ENCODE measurements at places on chromosomes 11 and 22.
A peak's percentile ranks its signal among the peaks of the same experiment; 100 is the strongest.

GRCh38 chr11:82775736-82776346, 42.2 kb upstream of the FAM181B start:
- DNase-seq = no peak

- no peak for DNase-seq
Observed at GRCh38 chr11:12235553-12235946, 125.2 kb downstream of the MICAL2 start.

DNA sequence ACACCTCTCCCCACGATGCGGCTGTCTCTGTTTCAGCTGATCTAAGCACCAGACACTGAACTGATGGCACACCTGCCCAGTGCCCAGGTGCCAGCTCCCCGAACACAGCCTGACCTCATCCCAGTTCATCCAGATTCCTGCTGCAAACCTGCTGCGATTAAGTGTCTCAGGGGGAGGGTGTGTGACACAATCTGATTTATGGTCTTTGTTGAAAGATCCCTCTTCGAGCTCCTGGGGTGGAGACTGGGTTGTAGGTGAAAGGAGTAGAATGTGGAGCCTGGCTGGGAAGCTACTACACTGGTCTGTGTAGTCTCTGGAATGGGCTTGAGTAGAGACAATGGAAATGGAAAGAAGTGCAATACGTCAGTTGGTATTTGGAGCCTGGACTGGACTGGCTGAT, 390.3 kb downstream of the SHANK2 start:
- DNase-seq = no peak

- no peak for DNase-seq
Observed at GRCh38 chr11:70074746-70075145, 3.4 kb upstream of the ANO1 start.

GRCh38 chr11:9600644-9601036, 27.2 kb downstream of the WEE1 start:
- DNase-seq = no peak

DNA sequence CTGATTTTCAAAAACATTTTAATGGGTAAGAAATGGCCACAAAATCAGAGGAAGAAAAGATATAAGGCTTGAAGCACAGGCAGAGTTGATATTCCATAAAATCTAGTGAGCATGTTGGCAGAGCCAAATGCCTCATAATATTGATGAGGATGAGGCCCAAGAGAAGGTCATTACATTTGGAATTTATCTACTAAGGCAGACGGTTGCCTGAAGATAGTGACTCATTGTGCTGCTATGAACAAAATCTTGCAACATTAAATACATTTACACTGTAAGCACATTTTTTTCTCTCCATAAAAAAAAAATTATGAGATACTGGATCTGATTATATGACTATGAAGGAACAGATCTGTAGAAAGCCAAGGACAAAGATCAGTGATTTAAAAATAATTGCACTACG, 881.4 kb upstream of the CHORDC1 start:
- no peak for DNase-seq

GRCh38 chr11:47236482-47236881, 12.1 kb downstream of the ACP2 start:
- DNase-seq = no peak

DNA sequence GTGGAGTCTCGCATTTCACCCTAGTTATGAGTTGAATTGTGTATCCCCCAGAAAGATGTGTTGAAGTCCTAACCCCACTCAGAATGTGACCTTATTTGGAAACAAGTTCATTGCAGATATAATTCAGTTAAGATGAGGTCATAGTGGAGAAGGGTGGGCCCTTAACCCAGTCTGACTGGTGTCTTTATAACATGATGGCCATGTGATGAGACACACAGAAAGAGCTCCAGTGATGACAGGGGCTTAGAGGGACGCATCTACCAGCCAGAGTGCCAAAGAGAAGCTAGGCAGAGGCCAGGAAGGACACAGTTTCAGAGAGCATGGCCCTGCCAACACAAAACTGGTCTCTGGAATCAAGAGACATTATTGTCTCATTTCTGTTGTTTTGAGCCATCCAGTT, 50.3 kb downstream of the LARGE1 start:
- no peak for DNase-seq

DNA sequence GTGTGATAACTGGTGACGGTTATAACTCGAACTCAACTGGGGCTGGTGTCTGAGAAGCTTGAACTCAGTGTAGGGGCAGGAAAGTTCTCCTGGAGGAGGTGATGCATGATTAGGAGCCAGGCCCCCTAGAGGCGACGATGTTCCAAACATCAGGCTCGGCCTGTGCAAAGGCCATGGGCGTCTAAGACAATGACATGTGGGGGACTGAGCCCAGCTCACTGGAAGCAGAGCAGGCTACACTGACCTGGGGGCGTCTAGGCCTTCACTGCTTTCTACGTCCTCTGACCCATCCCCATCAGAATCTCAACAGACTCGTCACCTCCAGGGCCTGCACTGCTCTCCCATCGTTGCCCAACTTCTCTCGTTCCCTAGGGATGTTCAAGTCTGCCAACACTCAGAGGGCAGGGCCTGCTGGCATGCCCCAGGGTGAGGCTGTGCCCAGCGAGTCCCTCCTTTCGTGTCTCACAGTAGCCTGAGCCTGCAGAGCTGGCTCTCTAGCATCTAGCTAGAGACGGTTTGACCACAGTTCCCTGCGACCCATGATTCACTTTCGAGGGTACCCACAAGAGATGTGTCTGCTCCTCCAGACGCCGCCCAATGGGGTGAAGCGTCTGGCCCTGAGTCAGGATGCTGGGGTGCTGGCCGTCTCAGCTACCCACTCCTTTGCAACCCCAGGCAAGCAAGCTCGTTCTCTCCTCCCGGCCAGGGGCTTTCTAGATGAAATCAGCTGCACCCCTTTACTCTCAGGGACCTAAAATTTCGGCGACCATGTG, 1.1 kb upstream of the ATG16L2 start:
- DNase-seq = peak; percentile 72

GRCh38 chr22:24189249-24190158, 8.2 kb downstream of the SUSD2 start:
- DNase-seq = no peak

- DNase-seq = no peak
Observed at GRCh38 chr22:24683691-24684090, 80.7 kb downstream of the GGT1 start.

GRCh38 chr11:69010964-69011623, 2.0 kb downstream of the MRGPRF start:
- no peak for DNase-seq

- no peak for DNase-seq
Observed at GRCh38 chr11:102383839-102384238, 36.8 kb downstream of the BIRC2 start.

DNA sequence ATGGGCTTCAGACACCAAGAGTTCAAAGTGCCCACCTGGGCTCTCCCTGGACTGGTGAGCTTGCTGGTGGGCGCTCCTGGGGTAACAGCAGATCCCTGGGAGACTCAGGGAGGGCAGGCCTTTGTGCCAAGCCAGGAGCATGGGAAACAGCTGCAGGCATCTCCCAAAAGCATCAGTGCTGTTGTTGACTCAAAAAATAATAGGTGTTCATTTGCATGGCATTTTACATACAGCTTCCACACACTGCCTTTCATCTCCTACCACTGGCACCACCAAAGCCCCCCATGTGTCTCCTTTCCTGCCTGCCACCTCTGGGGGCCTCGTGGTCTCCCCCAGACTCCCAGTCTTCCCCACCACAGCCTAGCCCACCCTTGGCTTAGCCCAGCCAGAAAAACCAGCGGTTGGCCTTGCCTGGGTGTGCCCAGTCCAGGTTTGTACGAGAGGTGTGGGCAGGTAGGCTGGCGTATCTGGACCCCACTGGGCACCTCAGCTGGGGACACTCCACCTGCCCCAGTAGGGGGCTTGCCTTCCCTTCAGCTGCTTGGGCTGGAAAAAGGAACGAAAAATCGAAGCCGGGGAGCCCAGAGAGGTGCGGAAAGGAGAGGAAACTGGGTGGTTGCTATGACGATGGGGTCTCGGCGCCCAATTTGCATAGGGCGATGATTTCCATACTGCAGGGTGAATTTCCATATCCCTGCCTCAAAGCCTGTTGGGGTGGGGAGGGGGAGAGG, 15.0 kb downstream of the POU2F3 start:
- DNase-seq = no peak

DNA sequence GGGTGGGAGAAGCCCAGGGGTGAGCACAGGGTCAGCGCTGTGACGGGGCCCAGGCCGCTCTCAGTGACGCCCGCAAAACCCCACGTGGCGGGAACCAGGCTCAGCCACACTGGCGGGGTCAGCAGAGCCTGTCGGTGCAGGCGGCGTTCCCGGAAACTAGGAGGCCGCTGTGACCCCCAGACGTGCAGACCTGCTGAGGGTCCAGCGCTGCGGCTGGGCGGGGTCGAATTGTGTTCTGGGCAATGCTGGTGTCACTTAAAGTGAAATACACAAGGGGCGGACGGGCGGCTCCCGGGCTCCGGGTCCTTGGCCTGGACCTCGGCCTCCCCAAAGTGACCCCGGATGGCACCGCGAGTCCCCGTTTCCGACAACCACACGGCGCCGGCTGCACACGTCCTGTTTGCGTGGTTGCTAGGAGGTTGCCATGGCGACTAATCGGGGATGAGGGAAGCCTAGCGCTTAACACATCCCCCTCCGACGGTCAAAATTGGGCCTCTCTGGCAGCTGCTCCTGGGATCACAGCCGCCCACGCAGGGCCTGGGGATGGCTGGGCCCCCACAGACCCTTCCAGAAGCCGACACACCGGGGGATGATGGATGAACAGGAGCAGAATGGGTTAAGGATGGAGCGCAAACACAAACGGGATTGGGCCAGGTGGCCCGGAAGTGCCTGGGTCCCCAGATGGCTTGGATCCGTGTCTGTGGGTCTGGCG, 81.7 kb upstream of the PRR5 start:
- DNase-seq = peak; percentile 68

GRCh38 chr11:28105869-28106268, 2.1 kb downstream of the KIF18A start:
- no peak for DNase-seq

GRCh38 chr11:132784441-132784840, 747.9 kb downstream of the OPCML start:
- no peak for DNase-seq

DNA sequence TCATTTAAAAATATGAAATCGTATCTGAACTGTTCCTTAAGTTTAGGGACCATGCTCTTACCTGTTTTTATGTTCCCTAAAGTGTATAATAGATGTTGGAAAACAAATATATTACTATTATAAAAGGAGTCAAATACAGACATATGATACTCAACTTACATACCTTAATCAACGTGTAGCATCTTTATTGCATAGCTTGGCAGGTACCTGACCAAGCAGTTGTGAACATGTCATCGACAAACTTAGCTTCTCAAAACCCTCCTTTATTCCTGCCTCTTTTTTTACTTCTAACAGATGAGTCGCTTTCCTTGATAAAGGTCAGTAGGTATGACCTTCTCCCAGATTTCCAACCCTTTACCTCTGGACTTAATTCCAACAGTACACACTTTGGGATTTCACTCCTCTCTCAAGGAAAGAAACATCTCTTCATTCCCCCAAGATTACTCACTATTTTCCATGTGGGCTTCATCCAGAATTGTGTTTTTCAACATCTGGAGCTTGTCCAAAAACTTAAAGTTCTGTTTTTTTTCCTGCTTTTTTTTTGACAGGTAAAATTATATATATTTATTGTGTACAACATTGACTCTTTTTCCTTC, 11.9 kb downstream of the HIPK3 start:
- DNase-seq = no peak

DNA sequence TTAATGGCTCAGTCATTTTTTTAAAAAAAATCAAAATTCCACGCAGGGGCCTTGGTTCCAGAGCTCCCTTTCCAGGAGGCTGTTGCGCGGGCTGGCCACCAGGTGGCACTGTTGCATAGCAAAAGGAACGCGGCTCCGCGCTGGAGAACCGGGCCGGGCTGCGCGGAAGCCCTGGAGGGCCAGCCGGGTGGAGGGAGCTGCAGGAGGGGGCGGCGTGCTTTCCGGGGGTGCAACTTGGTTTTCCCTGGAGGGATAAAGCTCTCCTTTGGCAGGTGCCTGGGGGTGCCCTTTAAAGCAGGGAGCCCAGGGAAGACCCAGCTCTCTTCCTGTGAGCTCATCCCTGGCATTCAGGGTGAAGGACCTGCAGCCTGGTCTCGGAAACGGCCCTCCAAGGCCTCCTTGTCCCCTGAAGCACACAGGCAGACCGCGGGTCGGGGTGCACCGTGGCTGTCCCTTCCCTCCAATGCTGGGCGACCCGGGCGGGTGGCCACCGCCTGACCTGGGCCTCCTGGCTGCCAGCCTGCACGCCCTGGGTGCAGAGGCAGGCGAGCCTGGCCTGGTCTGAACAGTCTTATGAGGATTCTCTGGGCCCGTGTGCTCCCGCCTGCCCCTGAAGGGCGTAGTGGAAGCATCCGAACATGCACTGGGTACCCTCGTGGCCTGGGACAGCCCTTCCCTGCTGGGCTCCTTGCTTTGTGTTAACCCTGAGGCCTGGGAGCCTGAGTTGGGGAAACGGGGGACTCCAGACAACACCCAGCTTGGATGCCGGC, 23.4 kb downstream of the KRTAP5-5 start:
- DNase-seq = peak; percentile 51

Data from stimulated activated CD8-positive, alpha-beta memory T cell treated with anti-CD3 and anti-CD28 coated beads, Interleukin-7, amount 100 ng/mL, for 4 hours (primary cell).